ENCODE measurements at places on chromosomes 6 and 20.

- no peak for DNase-seq
These were observed 52.4 kb downstream of the GMDS start for GRCh38 chr6:2192976-2193375.

- no peak for DNase-seq
These were observed 154.2 kb upstream of the KCNK16 start for GRCh38 chr6:39476670-39477069.

DNA sequence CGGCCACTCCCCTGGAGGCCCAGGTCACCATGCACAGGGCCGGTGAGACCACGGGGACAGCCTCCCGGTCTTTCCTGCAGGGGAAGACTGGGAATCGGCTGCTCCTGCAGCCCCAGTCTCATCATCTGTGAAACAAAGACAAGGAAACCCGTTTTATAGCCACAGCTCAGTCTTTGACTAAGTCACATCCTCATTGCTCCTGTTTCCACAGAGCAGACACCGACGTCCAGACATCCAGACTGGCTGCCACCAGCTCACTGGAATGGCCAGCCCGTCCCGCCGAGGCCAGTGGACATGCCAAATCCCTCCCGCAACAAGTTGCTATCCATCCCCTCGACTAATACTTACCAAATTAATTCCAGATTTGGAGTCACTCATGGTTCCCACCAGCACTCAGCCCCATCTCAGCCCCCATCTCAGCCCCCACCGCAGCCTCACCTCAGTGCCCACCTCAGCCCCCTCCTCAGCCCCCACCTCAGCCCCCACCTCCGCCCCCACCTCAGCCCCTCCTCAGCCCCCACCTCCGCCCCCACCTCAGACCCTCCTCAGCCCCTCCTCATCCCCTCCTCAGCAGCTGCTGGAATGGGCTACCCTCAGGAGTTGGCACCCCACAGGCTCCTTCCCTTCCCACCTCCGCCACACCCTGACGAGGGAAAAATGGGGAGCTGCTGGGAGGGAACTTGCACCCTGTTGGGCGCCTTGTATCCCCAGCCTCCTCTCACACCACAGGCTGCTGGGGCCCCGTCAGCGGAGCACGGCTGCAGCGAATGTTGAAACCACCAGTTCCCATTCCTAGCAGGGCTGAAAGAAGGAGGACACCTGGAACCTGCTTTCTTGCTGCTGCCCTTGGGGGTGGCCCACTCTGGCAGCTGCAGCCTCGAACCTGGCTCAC, 48.7 kb downstream of the YTHDF1 start:
- no peak for DNase-seq

DNA sequence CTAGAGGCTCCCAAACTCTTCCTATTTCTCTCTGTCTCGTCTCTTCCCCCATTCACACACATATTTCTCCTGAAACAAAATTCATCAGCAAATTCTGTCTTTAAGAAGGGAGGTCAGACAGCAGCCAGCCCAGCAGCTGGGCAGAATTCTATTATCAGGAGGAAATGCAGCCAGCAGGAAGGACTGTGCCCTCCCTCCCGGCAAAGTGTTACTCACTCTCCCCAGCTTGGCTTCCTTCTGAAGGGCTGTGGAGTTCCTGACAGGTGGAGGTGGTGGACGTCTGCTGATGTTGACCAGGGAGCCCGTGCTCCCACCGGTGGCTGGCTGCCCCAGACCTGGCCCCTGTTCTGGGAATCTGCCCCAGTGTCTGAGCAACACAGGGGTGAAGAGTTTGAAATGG, 37.3 kb downstream of the KCNB1 start:
- DNase-seq: no peak

- no peak for DNase-seq
These were observed 637 bp downstream of the ABHD12 start for GRCh38 chr20:25389858-25390537.

- no peak for DNase-seq
These were observed 87.1 kb downstream of the ERMARD start for GRCh38 chr6:169838346-169839028.

DNA sequence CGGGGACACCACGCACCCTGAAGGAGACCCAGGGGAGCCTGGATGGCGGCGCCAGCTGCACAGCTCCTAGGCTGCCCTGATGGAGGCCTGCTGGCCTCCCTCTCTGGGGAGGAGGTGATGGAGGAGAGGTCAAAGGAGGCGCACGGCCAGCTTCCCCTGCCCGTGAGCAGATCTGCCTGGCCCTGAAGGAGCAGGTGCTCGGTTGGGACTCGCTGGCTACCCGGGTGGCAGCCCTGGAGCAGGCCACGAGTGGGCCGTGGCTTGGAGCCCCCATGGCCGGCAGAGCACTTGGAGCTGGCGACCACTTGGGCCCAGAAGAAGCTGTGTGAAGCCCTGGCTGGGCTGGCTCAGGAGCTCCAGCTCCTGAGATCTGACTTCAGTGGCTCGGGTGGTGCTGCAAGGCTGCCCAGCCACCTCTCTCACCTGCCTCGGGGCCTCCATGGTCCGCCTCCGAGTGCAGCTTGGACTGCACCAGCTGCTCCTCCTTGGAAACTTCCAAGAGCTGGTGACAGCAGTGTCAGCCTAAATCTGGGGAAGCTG, 7.5 kb upstream of the RAET1E start:
- DNase-seq: no peak

GRCh38 chr6:33116417-33116816, 40.6 kb downstream of the HLA-DPB1 start:
- DNase-seq: no peak

- no peak for DNase-seq
These were observed 13.4 kb upstream of the SMIM8 start for GRCh38 chr6:87308970-87309369.

- peak; percentile 77 for DNase-seq
These were observed 38.7 kb downstream of the RGS17 start for GRCh38 chr6:153092082-153093013.

DNA sequence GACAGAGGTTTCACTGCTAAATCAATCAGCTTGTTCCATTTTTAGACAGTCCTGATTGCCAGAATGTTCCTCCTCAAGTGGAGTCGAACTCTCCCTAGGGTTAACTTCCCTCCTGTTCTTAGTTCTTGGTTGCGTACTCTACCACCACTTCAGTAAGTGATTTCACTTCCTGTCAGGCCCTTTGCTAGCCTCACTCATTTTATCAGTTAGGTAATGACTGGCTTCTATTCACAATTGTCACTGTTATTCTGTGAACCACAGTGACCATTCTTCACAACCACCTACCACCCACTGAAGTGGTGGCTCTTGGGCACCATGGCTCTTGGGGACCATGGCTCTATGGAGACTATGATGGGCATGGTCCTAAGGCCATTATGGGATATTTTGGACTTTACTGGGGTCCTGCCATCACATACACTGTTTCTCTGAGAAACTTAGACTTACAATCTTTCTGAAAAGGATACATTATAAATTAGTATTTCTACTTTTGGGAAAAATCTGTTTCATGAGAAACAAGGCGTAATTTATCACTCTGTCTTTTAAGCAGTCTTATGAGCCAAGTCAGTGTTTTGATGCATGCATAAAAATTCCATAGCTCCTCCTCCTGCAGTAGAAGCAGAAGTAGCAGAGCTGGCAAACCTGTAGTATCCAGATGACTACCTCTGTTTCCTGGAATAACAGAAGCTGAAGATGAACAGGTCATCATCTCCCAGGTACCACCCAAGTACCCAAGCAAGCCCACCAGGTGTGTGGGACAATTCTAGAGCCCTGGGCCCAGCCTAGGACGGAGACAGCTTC, 66.3 kb downstream of the ATXN1 start:
- no peak for DNase-seq

- DNase-seq: no peak
These were observed 215.4 kb downstream of the TBC1D7 start for GRCh38 chr6:13112921-13113320.

- no peak for DNase-seq
These were observed 244.9 kb downstream of the HIVEP2 start for GRCh38 chr6:142700032-142700431.

GRCh38 chr20:1830240-1830639, 65.0 kb upstream of the SIRPA start:
- peak; percentile 76 for DNase-seq

DNA sequence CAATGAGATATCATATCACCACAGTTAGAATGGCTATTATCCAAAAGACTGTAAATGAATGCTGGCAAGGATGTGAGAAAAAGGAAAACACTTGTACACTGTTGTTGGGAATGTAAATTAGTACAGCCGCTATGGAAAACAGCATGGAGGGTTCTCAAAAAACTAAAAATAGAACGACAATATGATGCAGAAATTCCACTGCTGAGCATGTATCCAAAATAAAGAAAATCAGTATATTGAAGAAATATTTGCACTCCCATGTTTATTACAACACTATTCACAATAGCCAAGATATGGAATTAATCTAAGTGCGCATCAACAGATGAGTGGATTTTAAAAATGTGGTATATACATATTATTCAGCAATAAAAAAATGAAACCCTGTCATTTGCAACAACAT, 898.9 kb upstream of the MAN1A1 start:
- DNase-seq: no peak

DNA sequence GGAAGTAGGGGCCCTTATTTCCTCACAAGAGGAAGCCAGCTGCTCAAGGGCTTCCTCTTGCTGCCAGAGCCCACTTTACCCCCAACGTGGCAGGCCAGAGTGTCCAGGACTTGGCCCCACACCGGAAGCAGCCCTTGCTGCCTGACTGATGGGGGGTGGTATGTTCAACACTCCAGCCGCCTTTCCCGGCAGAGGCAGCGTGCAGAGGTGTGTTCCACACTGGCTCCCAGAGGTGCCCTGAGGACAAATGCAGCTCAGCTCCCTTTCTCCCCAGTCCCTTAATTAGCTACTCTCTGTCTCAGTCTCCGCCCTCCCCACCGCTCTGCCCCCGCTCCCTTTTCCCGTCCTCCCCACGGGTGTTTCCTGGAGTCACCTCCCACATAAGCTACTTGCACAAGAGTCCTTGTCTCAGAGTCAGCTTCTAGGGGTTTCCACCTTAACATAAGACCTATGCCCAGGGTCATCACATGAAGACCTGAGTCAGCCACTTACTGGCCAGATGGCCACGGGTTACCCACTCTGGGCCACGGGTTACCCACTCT, 61.7 kb upstream of the SHLD1 start:
- DNase-seq: no peak

DNA sequence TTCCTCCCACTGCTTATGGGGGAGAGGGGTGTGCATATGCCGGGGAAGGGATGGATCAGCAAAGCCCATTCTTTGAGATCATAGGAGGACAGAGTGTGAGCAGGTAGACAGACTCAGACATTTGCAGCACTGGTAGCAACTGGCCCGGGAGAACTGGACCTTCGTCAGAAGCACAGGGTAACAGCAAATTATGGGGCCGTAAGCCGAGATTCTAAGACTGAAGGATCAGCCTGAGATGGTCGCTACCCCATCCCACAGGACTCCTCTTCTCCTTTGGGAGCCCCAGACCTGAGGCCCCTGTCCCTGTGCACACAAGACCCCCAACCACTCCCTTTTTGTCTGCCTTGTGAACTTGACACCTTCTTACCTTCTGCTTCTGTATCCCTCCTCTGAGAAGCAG, 106.5 kb downstream of the TOX2 start:
- no peak for DNase-seq

DNA sequence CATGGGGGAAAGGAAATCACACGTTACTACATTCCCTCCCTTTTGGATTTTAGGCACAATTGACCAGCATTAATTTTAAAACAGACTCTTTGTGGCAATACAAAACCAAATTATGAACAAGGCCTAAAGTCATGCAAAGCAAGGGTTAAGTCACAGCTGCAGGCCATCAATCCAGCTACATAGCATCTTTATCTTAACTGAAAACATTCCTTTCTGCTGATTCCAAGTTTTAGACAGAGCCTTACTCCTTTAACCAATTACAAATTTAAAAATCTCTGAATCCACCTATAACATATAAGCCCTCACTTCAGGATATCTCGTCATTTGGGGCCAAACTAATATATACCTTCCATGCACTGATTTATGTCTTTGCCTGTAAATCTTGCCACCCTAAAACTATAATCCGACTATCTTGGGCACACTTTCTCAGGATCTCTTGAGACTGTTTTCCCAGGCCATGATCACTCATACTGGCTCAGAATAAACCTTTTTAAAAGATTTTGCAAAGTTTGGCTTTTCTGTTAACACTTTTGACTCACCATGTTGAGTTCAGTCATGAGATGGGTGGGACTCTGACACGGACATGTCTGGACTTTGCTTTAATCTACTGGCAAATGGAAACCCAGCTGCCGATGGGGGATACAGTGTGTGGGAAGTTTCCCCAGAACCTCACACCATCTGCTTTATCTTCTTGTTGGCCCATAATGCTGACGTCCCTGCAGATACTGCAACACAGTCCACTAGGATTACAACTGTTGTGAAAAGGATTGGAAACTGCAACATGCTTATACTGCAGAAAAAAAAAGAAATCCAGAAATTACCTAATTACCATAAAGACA, 757.0 kb downstream of the PTPRT start:
- no peak for DNase-seq

- DNase-seq: no peak
These were observed 10.6 kb downstream of the CEP250 start for GRCh38 chr20:35465976-35466375.

DNA sequence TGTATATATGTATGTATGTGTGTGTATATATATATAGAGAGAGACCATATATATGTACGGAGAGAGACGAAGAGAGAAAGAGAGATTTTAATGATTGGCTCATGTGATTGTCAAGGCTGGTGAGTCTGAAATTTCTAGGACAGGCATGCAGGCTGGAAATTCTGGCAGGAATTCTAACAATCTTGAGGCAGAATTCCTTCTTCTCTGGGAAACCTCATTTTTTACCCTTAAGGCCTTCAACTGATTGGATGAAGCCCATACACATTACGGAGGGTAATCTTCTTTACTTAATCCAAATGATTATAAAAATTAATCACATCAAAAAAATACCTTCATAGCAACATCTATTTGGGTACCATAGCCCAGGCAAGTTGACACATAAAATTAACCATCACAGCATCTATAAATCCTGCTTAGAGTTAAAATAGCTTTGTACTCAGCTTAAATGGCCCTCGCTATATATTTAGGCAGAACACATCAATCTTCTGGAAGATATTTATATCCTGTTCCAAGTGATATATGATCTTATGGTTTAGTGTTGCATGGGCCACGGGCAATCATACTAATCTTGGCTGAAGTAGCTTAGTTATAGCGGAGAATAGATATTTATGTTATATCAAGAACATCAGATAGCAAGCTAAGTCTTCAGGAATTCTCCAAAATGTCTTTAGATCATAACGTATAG, 36.6 kb downstream of the ABRACL start:
- DNase-seq: no peak

GRCh38 chr20:59938221-59938620, 1.9 kb downstream of the PPP1R3D start:
- no peak for DNase-seq

DNA sequence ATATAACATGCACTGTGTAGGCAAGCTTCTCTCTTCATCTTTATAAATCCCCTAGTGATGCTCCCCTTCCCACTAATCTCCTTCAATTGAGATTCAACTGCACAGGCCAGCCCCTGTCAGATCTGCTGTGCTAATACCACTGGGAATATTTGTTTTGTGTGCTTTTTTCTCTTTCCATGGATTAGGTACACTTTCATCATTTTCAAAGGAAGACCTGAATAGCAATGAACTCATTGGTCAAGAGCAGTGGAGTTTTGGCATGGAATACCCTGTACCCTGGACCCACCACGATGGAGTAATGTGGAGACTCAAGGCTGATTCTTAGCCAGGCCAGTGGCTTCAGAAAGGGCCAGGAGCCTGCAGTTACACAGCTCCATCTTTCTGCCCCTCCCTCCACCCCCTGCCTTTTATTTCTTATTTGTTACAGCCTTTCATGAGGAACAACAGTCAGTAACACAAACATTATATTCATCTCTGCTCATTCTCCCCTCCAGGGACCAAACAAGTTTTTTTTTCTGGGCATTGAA, 75.4 kb upstream of the KCNG1 start:
- DNase-seq: no peak
